Activated CD8-positive, alpha-beta memory T cell treated with anti-CD3 and anti-CD28 coated beads for 1 hour (primary cell): ENCODE measurements at places on chromosomes 5 and 9.

DNA sequence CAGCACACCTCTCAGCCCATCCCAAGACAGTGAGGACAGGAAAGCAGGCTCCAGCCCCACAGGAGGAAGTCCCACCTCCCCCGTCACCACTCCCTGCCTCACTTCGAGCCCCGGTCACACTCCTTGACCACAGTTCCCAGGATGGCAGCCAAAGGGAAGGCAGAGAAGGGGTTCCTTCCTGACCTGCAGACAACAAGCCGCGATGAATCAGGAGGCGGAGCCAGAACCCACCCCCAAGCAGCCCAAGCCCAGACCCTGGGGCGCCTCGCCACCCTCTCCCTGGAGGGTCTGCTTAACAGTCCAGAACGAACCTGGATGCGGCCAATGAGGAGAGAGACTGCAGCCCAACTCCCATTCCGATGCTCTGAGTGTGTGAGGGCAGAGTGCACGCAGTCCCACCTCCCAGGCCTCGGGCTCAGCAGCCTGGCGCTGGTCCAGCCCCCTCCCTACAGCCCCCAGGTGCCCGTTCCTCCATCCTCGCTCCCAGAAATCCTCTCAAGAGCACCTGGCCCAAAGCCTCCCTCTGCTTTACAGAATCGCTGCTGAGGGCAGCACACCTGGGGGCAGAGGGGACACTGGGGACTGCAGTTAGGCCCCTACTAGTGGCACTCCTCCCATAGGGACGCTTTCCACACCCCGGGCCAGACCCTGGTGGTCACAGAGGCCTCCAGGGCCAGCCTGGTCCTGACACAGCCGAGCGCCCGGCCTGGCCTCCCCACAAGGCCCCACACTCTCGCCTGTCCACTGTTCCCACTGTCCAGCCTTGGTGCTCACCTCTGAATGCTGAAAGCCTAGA, 69.6 kb upstream of the LRRTM2 start:
- no peak for DNase-seq

DNA sequence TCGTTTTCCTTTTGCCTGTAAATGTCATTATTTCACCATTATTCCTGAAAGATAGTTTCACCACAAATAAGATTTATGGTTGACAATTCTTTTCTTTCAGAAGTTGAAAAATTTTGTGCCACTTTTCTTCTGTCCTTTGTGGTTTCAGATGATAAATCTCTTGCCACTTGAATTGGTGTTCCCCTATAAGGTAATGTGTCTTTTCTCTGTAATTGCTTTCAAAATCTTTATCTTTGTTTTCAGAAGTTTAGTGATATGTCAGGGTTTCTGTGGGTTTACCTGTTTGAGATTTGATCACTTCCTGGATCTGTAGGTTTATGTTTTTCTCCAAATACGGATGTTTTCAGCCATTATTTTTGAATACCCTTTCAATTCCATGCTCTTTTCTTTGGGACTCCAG, 14.6 kb downstream of the RASA1 start:
- DNase-seq = no peak

GRCh38 chr9:3992222-3992621, 307.6 kb downstream of the GLIS3 start:
- DNase-seq = no peak

- no peak for DNase-seq
These were observed 901.9 kb upstream of the WWC1 start for GRCh38 chr5:167389537-167389936.

DNA sequence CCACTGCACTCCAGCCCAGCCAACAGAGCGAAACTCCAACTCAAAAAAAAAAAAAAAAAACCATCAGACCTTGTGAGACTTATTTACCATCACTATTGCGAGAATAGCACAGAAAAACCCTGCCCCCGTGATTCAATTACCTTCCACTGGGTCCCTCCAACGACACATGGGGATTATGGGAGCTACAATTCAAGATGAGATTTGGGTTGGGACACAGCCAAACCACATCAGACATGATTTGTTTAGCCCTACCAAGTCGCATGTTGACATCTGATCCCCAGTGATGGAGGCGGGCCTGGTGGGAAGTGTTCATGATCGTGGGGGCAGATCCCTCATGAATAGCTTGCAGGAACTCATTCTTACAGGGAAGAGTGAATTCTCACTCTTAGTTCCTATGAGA, 26.6 kb downstream of the MYO10 start:
- no peak for DNase-seq

GRCh38 chr9:126156898-126157297, 169.7 kb upstream of the MVB12B start:
- DNase-seq = no peak

DNA sequence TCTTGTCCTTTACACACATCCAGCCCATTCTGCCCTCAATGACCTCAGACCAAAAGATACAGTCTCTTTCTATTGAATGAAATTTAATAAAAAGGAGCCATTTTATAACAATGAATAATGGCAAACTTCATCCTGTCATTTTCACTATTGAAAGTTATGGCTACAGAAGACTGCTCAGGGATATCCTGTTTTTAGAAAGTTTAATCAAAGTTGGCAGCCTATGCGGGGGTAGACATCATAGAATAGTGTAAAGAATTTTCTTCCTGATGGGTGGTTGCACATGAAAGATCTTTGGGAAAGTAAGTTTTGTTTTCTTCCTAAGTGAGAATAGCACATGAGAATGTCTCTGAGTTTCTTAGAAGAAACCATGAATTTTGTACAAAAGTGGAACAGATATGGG, 670.4 kb upstream of the CDH6 start:
- DNase-seq = no peak

DNA sequence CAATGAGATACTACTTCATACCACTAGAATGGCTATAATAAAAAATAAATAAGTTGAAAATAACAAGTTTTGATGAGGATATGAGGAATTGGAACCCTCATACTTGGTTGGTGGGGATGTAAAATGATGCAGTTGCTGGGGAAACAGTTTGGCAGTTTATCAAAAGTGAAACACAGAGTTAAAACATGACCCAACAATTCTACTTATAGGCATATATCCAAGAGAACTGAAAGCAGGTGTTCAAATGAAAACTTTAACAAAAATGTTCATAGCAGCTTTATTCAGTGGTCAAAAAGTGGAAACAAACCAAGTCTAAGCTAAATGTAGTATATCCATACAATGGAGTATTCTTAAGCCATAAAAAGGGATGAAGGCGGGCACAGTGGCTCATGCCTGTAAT, 13.1 kb upstream of the LHFPL2 start:
- DNase-seq = no peak

- no peak for DNase-seq
These were observed 8.3 kb downstream of the ITGA2 start for GRCh38 chr5:52997424-52997823.

GRCh38 chr9:108643731-108644510, 211.9 kb downstream of the ACTL7B start:
- DNase-seq = no peak

GRCh38 chr5:36596247-36596646, 10.2 kb upstream of the SLC1A3 start:
- DNase-seq = no peak

DNA sequence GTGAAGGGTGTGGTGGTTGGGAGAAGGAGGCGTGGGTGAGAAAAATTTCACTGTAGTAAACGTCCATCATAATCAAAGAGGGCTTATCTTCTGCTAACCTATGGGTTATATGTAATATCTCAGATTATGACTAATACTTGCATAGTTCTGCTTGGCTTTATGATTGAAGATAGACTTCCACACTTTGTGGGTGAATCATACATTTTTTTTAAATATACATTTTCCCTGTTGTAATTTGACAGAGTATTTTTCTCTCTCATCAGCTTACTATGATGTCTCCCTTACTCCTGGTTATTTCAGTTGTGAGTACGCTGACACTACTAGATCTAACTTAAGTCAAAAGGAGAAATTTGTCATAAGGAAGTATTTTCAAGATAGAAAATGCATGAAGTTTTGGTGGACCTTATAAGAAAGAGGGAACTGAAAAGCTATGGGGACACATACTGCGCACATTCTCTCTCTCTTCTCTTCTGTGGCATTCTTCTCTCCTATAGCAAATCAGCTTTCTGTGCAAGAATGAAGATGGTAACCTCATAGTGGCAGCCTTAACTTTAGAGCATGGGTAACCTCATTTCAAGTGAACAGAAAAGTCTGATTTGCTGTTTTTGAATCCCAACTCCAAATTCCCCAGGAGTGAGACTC, 4.9 kb upstream of the JAK2 start:
- no peak for DNase-seq

DNA sequence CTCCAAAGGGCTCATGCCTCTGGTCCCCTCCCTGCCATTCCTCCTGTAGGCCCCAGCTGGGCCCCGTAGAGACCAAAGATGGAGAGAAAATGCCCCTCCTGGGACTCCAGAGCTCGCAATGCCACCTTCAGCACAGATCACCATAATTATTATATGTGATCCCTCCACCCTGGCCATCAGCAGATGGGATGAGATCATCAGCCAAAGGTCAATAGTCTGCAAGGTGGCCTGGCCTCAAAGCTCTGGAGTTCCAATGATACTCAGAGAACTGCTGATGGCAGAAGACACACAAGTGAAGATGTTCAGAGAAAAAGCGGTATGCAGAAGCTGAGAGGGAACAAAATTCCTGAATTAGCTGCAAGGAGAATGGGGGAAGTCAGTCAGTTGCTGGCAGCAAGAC, 5.0 kb downstream of the RPP25L start:
- DNase-seq = no peak

DNA sequence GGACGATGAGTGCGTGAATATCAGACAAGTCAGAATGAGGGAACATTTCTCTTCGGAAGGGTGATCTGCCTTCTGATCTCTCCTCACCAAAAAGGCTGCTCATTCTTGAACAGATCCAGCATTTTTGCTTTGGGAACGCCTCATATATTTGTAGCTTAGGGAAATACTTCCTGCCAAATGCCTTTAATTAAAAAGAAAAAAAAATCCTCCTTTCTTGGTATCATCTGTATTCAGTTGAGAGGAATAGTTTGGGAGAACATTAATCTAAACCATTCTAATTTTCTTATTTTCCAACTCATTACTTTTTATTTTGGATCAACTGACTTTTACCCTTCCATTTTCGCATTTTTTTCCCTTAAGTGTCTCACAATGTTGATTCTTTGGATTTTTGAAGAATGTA, 163.4 kb downstream of the SNX18 start:
- no peak for DNase-seq

GRCh38 chr5:124591583-124591982, 154.9 kb downstream of the ZNF608 start:
- no peak for DNase-seq

DNA sequence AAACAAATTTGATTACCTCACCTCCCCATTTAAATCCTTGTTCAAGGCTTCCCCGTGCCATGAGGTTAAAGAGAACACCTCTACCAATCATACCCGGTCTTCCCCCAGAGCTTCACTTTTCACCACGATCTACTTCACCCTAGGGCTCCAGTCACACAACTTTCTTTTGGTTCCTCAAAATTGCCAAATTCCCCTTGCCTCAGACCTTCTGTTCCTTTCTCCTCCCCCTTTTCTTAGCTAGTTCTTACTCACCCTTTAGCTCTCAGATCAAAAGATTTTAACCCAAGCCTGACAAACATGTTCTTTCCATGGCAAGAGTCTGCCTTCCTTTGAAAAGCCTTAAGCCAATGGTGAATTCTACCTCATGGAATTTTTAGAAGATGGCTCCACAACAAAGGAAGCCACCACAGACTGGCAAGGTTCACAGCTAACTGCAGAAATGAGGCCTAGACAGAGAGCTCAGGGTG, 56.7 kb downstream of the MAPKAP1 start:
- no peak for DNase-seq
